ENCODE measurements at places on chromosomes 1 and 21. TPM values are rescaled to one million over a fixed set of nuclear protein-coding genes. Genes with fewer than 3 reads are reported as not detected.

SV2A gene
- total RNA-seq = 8.7 TPM

FAM151A gene
- total RNA-seq = not detected

RIPK4 gene
- 0.38 TPM for total RNA-seq

MMP23B gene
- total RNA-seq = 8.1 TPM

HES2 gene
- total RNA-seq = 0.77 TPM

RGS8 gene
- 0.28 TPM for total RNA-seq

OR14K1 gene
- total RNA-seq = not detected

OR2L13 gene
- total RNA-seq = under 0.01 TPM

EVA1C gene
- 16.5 TPM for total RNA-seq

TNFRSF14 gene
- 10.9 TPM for total RNA-seq

NID1 gene
- total RNA-seq = 96.4 TPM

RGS4 gene
- 919 TPM for total RNA-seq

ADAMTS5 gene
- 3.8 TPM for total RNA-seq

CFAP141 gene
- total RNA-seq = not detected

DMBX1 gene
- total RNA-seq = not detected

EPHA2 gene
- total RNA-seq = 33.5 TPM

VHLL gene
- not detected for total RNA-seq

LORICRIN gene
- total RNA-seq = not detected

NKAIN1 gene
- total RNA-seq = under 0.01 TPM

HES4 gene
- total RNA-seq = 7.6 TPM

SLC25A44 gene
- 4.8 TPM for total RNA-seq

TRPM2 gene
- not detected for total RNA-seq

KRTAP22-2 gene
- total RNA-seq = not detected

HRNR gene
- not detected for total RNA-seq

GCSAML gene
- not detected for total RNA-seq

All from regular cardiac myocyte (primary cell).